ENCODE measurements at places on chromosomes 7 and 10.

DNA sequence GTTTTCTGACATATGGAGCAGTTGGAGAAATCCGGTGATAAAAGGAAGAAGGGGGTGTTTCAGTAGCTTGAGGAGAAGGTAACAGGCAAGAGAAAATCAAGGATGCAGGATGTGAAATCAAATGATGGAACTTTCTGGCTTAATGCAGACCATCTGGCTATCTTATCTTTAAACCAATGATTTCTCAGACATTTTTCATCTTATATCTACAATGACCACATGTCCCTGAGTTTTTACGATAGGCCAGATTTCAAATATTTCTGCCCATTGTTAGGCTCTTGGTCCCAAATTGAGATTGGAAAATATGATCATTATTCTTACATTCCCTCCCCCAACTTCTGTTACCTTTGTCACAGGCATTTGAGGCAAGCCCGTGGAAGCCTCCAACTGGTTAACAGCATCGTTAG, 486.8 kb downstream of the SUGCT start:
- DNase-seq: no peak

DNA sequence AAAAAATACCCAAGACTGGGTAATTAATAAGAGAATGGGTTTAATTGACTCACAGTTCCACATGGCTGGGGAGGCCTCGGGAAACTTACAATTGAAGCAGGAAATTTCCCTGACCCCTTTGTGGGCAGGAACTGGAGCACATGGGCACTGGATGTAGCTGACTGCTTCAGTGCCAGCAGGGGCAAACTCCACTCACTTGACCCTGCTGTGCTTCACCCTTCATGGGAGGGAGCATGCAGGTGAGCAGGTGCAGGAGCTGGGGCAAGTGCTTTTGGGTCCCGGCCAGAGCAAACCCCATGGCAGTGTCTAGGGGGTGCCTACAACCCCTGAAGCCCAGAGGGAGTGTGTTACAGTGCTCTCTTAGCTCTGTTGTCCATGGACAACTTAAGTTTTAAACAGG, 132.6 kb downstream of the AKR1D1 start:
- no peak for DNase-seq

GRCh38 chr7:139931190-139931934, 102.3 kb downstream of the TBXAS1 start:
- DNase-seq: no peak

- no peak for DNase-seq
Observed at GRCh38 chr7:134755422-134756022, 23.9 kb upstream of the CALD1 start.
